NCI-H1417 treated with DMSO at 0.1 percent for 48 hours (cell line): ENCODE measurements at places on chromosomes 2 and 18.

DNA sequence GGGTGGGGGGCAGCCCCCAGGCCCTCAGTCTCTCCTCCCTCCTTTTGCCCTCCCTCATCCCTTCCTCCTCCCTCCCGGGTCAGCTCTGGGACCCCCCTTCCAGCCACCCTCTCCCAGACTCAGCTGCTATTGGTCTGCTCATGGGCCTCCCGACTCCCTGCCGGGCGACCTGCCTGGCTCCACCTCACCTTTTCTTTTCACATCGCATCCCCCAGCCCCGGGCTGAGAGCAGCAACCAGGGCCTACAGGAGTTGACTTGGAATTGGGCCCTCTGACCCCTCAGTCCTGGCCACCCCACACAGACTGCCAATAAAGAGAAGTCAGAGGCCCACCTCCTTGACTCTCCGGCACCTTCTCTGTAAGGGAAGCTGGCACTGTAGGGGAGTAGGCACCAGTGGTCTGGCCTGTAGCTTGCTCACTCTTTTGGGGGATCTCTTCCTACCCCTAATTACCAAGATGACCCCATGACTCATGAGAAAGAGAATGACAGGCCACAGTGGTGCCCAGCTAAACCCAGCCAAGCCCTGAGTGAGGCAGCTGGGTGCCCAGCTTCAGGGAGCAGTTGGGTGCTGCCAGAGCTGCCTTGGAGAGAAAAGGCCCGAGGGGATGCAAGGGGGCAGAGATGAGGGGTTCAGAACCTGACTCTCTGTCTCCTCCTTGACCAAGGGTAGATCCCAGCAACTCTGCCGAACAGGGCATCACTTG lies 2.0 kb upstream of the ECEL1 start:
- DNase-seq: no peak

GRCh38 chr2:29517413-29517812 lies 402.2 kb downstream of the CLIP4 start:
- DNase-seq: no peak

- DNase-seq: no peak
Observed at GRCh38 chr2:46580416-46580815, 101.1 kb downstream of the TMEM247 start.

- DNase-seq: no peak
Observed at GRCh38 chr18:59724103-59724502, 26.9 kb upstream of the CCBE1 start.

DNA sequence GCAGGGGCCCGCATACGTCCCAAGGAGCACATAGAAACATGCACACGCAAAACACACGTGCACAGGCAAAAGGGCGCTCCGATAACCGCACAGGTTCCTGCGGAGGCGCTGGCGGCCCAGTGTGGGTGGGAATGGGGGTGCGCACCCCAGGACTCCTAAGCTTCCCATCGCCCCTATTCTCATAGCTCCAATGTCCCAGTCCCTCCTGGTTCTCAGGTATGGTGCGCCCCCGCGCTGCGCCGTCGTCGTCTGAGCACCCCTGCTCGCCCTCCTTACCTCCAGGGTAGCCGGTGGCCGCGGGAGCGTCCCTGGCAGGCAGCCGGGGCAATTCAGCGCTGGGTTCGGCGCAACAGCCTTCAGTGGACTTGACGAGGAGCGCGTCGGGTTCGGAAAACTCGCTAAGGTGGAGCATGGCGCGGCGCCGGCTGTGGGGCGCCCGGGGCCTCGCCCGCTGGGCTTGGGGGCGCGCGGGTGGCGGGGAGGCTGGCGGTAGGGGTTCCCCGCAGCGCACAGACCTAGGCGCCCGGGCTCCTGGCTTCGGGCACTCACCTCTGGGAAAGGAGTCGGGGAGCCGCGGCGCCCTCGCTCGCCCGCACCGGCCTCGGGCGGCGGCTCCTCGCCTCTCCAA lies 328 bp downstream of the EGR4 start:
- no peak for DNase-seq

GRCh38 chr2:167820488-167820887 lies 426.9 kb downstream of the STK39 start:
- no peak for DNase-seq

GRCh38 chr2:194445226-194445625 lies 1211.8 kb upstream of the SLC39A10 start:
- no peak for DNase-seq

GRCh38 chr2:202780514-202781021 lies 91.0 kb downstream of the ICA1L start:
- no peak for DNase-seq

DNA sequence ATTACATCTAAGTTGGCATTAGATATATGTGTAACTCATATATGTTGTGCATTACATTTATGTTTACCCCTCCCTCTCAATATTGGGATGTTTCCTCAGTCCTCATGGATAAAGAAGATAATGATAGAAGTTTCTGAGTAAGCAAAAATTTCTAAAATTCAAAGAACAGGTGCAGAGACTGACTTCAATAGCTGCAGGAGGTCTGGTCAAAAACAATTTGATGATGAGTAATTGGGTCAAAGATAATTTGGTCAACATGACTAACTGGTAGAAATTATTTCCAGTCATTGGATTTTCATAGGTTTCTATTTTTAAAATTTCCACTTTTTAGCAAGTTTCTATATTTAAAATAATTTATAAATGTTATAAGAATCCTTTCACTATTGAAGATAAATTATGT lies 1130.9 kb upstream of the SLC39A10 start:
- DNase-seq: no peak

DNA sequence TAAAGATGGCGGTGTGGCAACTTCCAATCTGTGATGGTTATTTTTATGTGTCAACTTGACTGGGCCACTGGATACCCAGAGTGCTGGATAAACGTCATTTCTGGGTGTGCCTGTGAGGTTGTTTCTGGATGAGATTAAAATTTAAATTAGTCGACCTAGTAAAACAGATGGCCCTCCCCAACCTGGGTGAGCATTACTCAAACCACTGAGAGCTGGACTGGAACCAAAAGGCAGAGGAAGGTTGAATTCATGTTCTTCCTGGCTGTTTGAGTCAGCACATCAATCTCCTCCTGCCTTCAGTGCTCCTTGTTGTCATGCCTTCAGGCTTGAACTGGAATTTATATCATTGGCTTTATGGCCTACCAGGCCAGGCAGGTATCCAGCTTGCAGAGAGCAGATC lies 190.8 kb upstream of the RGPD4 start:
- no peak for DNase-seq

GRCh38 chr2:174280596-174280995 lies 32.3 kb upstream of the OLA1 start:
- DNase-seq: no peak

- no peak for DNase-seq
Observed at GRCh38 chr2:238075397-238075796, 14.6 kb downstream of the SCLY start.

GRCh38 chr2:204726831-204727230 lies 181.6 kb downstream of the PARD3B start:
- no peak for DNase-seq

GRCh38 chr2:221235941-221236340 lies 336.2 kb downstream of the EPHA4 start:
- DNase-seq: no peak

GRCh38 chr18:2412281-2412680 lies 159.0 kb downstream of the METTL4 start:
- no peak for DNase-seq

DNA sequence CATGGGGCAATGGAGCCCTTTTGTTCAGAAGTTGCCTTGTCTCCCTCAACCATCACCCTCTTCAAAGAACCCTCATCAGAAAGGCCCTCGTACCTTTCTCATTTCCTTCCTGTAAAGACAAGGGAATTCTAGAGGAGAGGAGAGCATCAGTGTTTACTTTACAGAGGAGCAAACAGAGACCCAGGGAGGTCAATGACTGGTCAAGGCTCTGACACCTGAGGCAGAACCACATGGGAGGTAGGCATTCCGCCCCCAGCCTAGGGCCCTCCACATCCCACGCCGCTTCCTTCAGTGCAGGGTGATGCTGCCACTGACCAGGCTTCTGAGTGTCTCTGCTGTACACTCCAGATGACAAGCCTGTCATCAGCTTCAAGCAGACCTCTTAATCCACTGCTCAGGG lies 104.7 kb downstream of the NRP2 start:
- no peak for DNase-seq

DNA sequence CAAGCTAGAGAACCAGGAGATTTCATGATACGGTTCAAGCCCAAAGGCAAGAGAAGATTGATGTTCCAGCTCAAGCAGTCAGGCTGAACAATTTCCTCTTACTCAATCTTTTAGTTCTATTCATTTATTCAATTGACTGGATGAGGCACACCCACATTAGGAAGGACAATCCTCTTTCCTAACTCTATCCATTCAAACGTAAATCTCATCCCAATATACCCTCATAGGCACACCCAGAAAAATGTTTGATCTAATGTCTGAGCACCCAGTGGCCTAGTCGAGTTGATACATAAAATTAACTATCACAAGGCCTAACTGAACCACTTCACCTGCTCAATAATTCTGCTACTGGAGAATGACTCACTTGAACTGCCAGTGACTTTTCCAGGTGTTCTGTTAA lies 180.7 kb downstream of the RAD51AP2 start:
- DNase-seq: no peak

DNA sequence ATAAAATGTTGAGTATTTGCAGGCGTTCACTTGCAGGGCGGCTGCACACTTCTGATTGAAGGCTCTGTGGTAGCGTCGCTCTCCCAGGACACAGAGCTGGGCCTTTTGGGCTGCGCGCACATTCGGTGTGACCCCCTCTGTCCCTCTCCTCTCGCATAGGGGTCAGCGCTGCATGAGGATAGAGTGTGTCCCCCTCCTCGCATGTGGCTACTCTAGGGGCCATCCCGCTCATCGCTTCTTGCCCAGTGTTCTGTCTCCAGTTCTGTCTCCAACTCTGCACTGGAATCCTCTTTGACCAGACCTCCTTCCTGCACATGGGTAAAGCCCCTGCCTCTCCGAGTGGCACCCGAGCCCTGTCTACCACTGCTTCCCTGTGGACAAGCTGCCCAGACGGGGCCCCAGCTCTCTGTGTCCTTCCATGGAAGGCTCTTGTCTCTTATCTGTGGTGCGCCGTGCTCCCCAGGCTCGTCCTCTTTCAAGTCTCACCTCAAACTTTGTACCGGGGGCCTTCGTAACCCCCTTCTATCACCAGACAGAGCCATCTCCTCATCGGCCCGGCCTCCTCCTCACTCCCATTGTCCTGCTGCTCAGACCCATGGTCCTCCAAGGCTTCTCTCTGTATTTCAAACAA lies 278.0 kb upstream of the HDAC4 start:
- DNase-seq: no peak

DNA sequence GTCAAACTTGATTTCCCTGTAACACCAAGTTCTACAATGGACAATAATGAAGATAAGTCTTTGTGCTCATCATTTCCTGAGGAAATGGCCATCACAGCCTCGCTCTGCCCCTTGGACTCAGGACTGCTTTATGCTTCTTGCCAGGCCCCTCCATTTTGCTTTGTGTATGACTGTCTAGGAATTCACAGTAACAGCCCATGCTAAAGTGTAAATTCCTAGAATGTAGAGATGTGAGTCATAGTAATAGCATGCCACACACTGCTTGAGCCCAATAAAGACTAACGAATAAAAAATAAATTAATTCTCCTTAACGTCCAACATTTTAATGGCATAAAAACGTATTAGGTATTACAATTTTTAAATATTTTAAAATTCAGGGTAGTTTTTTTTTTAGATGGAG lies 226.5 kb downstream of the PID1 start:
- DNase-seq: no peak

DNA sequence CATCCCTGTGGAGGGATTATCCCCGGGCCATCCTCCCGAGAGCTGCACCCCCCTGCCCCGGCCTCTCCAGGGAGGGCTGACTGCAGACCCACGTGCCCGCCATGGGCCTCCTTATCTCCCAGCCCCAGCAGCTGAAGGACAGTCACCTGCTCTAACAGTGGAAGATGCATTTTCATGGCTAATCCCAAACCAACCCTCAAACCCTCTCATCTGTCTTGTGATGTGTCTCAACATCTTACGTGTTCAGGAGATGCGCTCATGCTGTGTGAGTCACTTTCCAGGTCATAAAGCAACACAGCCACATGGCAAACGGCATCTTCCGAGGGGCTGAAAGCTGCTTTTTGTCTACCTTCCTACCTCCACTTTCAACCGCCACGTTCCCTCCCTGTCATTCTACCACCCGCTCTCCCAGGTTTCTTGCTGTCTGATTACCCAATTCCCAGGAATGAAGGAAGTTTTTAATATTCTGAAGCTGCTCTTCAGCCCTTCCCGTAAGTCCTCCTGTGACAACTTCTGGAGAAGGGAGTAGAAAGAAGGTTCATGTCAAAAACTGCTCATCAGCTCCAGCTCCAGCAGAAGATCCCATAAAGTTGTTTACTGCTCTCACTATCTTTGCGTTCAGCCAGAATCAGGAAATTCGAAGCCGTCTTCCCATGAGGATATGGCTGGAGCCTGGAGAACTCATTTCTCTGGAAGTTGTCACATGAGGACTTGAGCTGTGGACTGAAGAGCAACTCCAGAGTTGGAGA lies 54.5 kb downstream of the MBP start:
- DNase-seq: no peak

DNA sequence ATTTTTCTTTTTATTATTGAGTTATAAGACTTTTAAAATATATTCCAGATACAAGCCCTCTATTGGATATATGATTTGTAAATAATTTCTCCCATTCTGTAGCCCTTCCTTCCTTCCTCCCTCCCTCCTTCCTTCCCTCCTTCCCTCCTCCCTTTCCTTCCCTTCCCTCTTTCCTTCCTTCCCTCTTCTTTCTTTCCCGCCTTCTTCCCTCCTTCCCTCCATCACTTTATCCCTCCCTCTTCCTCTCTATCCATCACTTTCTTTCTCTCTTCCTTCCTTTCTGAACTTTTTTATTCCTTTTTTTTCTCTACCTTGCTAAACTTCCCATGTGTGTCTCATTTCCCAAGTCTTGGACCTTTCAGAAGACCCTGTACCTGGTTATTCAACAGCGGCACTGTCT lies 45.5 kb upstream of the ELOA2 start:
- DNase-seq: no peak

GRCh38 chr2:110820128-110820527 lies 87.8 kb downstream of the ACOXL start:
- DNase-seq: no peak

DNA sequence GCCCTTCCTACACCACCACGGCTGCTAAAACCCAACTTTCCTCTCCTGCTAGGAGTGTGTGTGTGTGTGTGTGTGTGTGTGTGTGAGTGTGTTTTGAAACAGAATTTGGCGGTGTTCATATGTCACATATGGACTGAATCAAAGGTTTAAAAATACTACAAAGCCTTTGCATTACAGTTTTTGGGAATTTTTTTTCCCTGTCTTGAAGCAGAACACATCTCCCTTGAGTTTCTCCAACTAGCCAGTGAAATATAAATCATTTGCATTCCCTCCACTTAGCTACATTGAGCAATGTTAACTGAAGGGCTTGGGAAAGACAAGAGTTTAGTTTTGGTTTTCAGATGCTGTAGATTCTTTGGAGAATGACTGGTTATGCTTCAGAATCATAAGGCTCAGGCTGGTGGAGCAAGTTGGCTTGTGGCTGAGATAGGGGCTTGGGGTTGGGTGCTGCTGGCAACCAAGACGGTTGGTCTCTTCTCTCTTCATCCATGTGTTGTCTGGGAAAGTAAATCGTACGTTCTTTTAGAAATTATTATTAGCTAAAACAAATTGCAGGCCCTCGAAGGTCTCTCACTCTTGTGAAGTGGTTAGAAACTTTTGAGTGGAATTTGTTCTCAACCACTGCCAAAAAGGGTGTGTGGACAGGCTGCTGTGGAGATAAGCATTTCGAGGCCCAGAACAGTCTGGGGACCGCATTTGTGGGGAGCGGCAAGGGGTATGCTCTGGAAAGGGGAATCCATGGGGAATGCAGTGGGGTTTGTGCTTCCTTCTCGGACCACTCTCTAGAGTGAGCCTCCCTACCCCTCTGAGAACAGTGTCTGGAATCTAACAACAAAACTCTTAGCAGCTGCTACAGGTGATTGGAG lies 1.4 kb downstream of the NRP2 start:
- DNase-seq: no peak
